ENCODE measurements at places on chromosomes 1 and 21.

DNA sequence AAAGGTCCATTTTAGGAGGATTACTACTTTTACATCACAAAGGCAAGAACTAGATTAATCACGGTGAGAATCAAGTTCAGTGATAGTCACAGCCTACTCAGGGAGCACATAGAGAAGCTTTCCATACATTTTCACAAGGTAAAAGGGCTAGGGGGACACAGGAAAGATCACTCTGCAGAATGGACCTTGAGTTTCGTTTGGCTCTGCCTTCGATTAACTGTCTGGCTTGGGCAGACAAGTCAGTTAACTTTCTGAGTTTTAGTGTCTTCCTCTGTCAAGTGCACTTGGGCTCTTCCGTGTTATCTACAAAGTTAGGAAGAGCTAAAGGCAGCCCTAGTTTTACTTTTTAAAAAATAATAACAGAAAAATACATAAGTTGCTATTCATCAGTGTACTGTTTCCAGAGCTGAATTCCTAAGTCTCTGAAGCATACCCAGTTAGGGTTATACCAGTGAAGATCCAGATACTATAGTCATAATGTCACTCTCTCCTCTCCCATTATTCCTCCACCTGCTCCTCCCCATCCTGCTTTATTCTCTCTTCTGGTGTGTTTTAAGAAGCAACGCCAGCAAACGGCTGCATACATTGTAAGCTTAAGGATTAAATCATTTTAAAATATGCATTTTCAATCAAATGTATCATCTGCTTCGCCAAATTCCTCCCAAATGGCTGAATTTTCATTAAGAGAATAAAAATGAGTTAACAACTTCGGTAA lies 1.7 kb downstream of the CEP170 start:
- no peak for DNase-seq

- no peak for DNase-seq
These were observed 82.8 kb downstream of the GLUL start for GRCh38 chr1:182308826-182309225.

GRCh38 chr1:204735042-204735441 lies 49.5 kb upstream of the LRRN2 start:
- no peak for DNase-seq

- DNase-seq, result no peak
These were observed 210.9 kb downstream of the HIVEP3 start for GRCh38 chr1:41707793-41708192.

All from stimulated activated CD8-positive, alpha-beta memory T cell treated with anti-CD3 and anti-CD28 coated beads, Interleukin-2, amount 100 ng/mL, for 48 hours (primary cell).